ENCODE measurements at places on chromosomes 4 and X.
A peak's percentile ranks its signal among the peaks of the same experiment; 100 is the strongest.

- H3K27me3 ChIP-seq = no peaks in the 10 kb centered on the region
- H3K4me1 ChIP-seq = no peaks in the 10 kb centered on the region
- H3K27ac ChIP-seq = no peak overlapping the region
- H3K36me3 ChIP-seq = peaks cover 5% of the 10 kb centered on the region
Measured at GRCh38 chr4:70802928-70803580, 36.6 kb downstream of the GRSF1 start.

- no peaks in the 10 kb centered on the region for H3K4me1 ChIP-seq
- H3K36me3 ChIP-seq = no peaks in the 10 kb centered on the region
- H3K27me3 ChIP-seq = no peaks in the 10 kb centered on the region
- DNase-seq = no peak
Measured at GRCh38 chr4:30116401-30116800, 603.8 kb upstream of the PCDH7 start.

DNA sequence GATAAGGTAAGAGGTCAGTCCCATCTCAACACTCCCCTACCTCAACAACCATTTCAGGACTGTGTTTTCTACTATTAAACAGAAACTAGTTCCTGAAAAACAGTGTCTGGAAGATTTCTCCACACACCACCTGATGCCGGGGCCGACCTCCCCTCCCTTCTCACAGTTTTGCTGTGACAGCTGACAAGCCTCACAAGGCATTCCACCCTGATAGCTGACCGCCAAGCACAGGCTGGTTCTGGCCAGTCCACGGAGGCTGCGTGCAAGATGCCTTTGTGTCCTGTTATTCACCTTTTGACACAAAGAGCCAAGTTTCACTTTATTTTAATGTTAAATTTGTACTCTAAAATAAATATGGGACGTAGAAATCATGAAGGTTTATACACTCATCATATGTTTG is 758.6 kb downstream of the PDHA2 start:
- no peak overlapping the region for H3K27ac ChIP-seq
- DNase-seq = peak; percentile 72
- H3K4me3 ChIP-seq = no peak overlapping the region
- no peaks in the 10 kb centered on the region for H3K36me3 ChIP-seq
- no peaks in the 10 kb centered on the region for H3K4me1 ChIP-seq
- H3K27me3 ChIP-seq = no peaks in the 10 kb centered on the region

DNA sequence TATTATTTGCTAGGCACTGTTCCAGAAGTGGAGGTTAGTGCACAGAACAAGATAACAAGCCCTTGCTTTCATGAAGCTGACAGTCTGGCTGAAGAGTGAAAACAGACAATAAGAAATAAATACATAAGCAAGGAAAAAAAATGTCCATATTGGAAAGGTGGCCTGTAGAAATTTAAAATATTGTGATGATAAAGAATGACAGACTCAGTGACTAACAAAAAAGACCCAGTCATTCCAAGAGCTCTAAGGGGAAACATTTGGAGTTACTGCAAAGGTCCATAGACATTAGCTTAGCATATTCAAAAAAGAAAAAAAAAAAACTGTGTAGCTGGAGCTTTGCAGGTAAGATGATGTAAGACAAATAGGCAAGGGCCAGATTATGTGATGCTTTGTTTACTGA is 1.0 kb upstream of the ANTXR2 start:
- H3K27ac ChIP-seq = no peak overlapping the region
- no peaks in the 10 kb centered on the region for H3K36me3 ChIP-seq
- DNase-seq = no peak
- H3K4me3 ChIP-seq = no peak overlapping the region
- no peaks in the 10 kb centered on the region for H3K27me3 ChIP-seq
- no peaks in the 10 kb centered on the region for H3K4me1 ChIP-seq

GRCh38 chr4:94571298-94571697 is 119.6 kb downstream of the PDLIM5 start:
- peaks cover 4% of the 10 kb centered on the region for H3K36me3 ChIP-seq
- DNase-seq = no peak
- H3K4me1 ChIP-seq = no peaks in the 10 kb centered on the region

GRCh38 chr4:151438154-151438553 is 29.2 kb downstream of the FHIP1A start:
- no peaks in the 10 kb centered on the region for H3K36me3 ChIP-seq
- no peak for DNase-seq
- no peak overlapping the region for H3K27ac ChIP-seq
- H3K4me1 ChIP-seq = peaks cover 5% of the 10 kb centered on the region
- H3K4me3 ChIP-seq = no peak overlapping the region

Measured in lung (tissue), 17 donors.